ENCODE measurements at places on chromosomes 1 and 21.

DNA sequence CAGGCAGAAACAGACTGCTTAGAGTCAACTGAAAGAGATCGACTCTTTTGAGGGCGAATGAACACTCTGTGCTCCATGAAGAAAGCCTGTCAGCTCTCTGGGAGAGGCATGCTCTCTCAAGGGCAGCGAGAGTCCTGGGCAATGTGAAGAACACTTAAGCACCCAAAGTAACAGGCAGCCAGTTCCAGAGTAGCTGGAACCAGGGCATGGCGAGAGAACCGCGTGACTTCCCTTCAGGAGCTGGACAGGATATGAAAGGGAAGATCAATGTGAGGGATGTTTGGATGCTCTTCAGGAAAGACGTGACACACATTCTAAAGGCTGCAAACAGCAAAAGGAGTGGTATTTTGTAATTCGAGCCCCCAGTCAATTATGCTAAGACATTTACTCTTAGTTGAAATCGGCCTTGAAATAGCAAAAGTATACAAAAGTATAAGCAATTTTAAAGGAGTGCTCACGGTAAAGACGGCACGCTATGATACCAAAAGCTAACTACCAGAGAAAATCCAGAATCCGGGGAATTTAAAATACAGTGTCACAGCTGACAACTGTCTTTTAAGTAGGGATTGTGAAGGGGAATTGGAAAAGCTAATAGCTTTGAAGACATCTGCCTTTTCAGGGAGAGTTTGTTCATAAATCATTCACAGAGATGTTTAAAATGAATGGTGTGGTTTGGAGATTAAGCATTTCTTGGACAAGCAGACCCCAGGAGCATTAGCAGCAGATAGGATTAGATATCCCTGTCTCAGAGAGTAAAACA lies 20.8 kb downstream of the ADAMTS5 start:
- no peak for DNase-seq

DNA sequence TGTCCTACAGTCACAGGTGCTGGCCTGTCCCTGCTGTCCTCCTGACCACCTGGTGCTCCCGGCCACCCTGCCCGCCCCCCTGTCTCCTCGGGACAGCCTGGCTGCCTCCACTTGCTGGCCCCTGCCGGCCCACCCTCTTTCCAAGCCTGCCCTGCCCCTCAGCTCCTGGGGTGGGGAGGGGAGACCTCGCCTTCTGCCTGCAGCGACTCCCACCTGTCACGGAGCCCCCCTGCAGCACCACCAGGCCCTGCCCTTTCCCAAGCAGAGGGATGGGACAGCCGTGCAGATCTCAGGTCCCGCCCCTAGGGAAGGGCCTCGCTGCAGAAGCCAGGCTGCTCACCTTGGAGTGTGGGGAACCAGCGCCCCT lies 7.5 kb downstream of the LRRC3 start:
- DNase-seq = no peak

DNA sequence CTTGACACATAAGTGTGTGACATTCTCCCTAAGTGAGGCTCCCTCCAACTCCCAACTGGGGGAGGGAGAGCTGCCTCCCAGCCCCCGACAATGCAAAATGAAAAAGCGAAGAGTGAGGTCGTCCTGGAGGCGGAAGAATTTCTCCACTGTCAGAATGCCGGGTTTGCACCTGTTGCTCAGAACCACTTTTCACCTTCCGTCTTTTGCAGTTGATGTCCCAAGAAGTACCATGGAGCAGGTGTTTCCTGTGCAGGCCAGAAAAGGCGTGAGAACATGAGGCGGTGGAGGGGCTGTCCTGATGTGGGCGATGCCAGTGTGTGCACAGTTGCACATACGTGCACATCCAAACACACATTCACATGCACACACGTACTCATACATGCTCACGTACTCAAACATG lies 158.6 kb upstream of the AJAP1 start:
- no peak for DNase-seq

DNA sequence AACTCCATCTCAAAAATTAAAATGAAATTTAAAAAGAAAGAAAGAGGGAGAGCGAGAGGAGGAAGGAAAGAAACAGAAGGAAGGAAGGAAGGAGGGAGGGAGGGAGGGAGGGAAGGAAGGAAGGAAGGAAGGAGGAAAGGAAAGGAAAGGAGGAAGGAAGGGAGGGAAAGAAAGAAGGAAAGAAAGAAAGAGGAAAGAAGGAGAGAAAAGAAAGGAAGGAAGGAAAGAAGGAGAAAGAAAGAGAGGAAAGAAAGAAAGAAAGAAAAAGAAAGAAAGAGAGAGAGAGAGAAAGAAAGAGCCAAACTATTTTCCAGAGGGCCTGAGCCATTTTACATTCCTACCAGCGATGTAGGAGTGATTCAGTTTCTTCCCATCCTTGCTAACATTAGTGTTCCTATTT lies 364.0 kb downstream of the RGS7 start:
- DNase-seq = no peak

GRCh38 chr1:47894410-47895278 lies 102.5 kb downstream of the TRABD2B start:
- no peak for DNase-seq

DNA sequence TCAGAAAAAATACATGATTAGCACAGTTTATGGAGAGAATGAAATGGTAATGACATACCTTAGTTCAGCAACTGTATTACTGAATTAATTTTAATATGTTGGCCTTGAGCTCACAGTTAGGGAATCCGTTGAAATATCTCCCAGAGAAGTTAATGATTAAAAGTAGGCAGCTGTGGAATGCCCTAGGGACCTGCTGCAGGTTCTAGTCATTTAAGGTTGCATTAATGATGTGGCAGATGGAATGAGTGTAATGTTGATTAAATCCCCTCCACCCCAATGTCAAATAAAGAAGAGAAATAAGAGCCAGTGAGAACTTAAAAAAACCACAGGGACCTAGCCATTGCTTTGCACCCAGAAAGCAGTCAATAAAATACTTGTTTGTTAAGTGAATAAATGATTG lies 40.3 kb upstream of the TRIM45 start:
- DNase-seq = no peak

DNA sequence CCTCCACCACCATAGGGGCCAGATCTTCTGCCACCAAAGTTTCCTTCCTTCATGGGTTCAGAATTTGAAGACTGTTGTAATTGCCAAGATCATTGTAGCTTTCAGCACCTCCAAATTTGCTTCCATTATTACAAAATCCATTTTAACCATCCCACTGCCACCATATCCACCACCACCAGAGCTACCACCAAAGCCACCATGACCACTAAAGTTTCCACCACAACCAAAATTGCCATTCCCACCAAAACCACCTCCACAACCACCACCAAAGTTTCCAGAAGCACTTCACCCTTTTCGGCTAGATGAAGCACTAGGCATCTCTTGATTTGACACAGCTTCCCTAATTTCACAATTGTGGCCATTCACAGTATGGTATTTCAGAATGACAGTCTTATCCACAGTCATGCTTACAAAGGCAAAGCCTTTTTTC lies 45.2 kb downstream of the SLC30A7 start:
- DNase-seq = no peak

GRCh38 chr1:156081917-156082308 lies 352 bp downstream of the MEX3A start:
- DNase-seq = no peak

- peak; percentile 8 for DNase-seq
Measured at GRCh38 chr1:40232444-40232843, 15.3 kb upstream of the TMCO2 start.

DNA sequence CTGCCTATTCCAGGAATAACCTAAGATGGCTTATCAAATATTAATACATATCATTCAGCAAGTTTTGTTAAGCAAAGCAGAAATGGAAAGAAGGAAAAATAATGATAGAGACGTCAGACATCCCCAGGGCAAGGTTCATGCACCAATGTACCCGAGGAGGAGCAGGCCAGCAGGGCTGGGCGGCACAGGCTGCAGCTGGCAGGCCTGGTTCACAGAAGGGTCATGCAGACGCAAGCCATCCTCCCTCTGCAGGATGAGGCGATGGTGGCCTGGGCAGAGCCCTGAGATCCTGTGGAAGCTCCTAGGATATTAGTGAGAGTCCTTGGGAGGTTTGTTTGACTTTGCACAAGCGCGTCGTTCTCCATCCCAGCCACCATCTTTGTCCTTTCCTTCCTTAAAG lies 30.0 kb downstream of the BATF3 start:
- no peak for DNase-seq

DNA sequence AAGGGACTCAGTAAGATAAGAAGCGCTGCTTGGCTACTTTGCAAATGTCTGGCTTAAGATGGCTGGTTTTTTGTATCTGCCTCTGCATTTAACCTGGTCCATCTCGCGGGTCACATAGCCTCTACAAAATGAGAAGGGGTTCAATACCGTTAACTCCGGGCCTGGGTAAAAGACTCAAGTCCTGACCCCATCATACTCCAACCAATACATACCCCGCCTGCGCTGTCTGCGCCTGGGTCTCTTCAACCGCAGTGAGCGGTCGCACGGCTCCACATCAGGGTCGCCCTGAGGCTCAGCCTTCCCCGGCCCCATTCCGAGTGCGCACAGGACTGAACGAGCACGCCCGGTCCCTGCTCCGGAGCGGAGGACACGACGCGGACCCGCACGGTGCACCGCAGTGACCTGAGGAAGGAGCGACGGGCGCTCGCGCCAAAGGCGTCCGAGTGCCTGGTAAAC lies 558 bp upstream of the PGD start:
- no peak for DNase-seq

DNA sequence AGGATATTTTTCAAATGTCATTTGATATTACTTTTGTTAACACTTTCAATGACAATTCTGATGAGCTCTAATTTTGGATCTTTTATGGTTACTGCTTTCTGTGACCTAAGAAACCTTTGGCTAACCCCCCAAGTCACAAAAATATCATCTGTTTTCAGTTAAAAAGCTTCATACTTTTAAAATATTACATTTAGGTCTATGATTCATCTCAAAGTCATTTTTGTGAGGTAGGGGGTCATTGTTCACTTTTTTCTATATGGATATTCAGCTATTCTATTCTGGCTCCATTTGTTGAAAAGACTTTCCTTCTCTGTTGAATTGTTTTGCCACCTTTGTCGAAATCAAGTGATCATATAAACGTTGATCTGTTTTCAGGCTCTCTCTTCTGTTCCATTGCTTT lies 44.8 kb downstream of the UCHL5 start:
- DNase-seq = no peak

DNA sequence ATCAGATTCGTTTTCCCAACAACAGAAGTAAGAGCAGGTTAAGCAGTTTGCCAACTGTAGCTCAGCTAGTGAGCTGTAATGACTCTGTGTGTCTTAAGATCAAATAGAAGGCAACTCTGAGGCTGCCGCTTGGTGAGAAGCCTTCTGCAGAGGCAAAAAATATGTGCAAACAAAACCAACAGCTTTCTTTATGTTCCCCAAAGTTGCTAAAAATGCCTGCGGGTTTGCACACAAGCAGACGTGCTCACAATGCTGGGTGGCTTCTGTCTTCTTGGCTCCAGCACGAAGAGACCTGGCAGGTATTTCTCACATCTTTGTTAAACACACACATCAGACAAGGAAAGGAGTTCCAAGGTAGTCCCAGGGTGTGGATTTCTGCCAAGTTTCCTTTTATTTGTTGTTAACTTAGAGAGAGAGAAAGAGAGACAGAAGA lies 158.9 kb upstream of the JUN start:
- DNase-seq = no peak

DNA sequence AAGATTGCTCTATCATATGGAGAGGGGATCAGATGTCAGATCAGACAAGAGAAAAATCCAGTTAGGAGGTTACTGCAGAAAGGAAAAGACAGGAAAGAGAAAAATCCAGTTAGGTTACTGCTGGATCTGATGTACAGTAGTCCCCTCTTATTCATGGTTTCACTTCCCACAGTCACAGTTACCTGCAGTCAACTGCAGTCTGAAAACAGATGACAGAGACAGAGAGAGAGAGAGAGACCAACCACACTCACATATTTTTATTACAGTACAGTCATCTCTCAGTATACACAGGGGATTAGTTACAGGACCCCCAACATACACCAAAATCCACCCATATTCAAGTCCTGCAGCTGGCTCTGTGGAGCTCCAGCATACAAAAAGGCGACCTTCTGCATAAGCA lies 29.3 kb downstream of the NUP133 start:
- no peak for DNase-seq

DNA sequence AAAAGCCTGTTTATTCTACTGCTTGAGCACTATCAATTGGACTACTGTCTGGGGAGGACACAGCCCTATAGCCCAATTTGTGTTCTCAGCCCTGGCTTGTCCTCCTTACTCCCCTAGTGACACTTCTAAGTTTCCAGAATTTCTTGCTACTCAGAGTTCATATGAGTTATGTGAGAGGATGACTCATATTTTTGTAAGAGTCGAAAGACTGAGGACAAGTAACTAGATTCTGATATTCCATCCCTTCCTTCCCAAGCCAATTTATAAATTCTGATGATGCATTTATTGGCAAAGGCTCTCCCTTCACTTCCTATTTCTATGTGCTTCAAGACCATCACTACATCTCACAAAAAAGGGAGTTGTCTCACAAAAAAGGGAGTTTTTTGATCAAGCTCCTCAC lies 422.2 kb upstream of the DEPDC1 start:
- no peak for DNase-seq

DNA sequence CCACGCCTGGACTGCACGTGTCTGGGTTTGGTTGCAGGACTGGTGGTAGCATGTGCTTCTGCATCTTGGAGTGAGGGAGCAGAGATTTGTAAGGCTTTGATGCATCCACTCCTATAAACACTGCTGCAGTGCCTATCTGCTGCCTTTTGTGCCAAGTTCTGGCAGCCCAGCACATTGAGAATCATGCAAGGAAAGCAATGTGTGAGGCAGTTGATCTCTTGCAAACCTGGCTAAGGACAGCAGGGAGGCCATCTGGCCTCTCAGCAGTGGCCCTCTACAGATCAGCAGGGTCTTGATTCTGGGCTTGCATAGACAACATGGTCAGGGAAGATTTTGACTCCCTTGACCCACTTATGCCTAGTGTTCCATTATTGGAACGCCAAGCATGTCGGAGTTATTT lies 81.2 kb upstream of the COA6 start:
- DNase-seq = no peak

DNA sequence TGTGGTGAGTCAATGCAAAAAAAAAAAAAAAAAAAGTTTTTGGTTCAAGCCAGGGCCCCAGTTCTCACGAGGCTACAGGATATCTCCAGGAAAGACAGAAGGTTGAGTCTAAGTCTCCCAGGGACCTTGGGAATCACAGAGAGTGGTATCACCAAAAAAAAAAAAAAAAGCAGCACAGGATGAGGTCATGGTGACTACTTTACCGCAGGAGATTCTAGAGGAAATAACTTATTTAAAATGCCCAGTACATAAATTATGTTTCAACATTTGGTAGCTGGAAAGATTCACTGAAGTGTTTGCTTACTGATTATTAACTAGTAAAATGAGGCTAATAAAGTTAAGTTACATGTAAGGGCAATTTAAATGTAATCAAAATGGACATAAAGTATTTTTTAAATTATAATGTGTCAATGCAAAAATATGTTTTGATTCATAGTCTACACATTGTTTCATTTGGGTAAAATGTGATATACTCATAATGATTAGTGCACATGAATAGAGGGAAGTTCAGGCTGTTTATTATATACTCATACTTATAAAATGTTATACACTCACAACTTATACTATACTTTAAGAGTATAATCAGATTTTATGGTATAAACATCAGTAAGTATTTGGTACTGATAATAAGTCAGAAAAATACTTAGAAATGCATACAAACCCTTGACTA lies 84.1 kb downstream of the PLPPR5 start:
- no peak for DNase-seq
